Daoy (cell line): ENCODE measurements at places on chromosomes 5 and 9. TPM values are rescaled to one million over a fixed set of nuclear protein-coding genes. Genes with fewer than 3 reads are reported as not detected.

- no peak for DNase-seq
These were observed 284.5 kb downstream of the ZNF608 start for GRCh38 chr5:124461941-124462340.

- no peak for DNase-seq
These were observed 138.4 kb downstream of the DOCK8 start for GRCh38 chr9:353077-353476.

- DNase-seq, result no peak
These were observed 63.0 kb downstream of the LPAR1 start for GRCh38 chr9:110975278-110975677.

GRCh38 chr9:4026905-4027304 lies 273.0 kb downstream of the GLIS3 start:
- DNase-seq, result no peak

DNA sequence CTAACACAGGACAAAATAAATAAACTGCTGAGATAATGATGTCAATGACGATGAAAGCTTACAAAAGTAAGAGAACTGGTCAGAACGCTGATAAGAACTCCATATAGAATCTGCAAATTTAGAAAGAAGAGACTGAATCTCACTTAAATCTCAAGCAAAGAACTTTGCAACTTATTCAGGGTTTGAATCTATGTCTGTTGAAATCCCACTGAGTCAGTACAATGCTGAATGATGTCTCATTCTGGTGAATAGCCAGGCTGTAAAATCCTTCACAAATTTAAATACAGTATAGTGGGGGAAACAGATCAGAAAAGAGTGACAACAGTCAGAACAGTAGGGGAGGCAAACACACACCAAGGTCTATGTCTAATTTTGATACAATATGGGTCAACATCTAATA lies 38.9 kb upstream of the NR3C1 start:
- DNase-seq, result no peak

- no peak for DNase-seq
These were observed 202.5 kb upstream of the GAS1 start for GRCh38 chr9:87149799-87150198.

GRCh38 chr5:57181154-57181553 lies 7.3 kb downstream of the GPBP1 start:
- DNase-seq, result no peak

DNA sequence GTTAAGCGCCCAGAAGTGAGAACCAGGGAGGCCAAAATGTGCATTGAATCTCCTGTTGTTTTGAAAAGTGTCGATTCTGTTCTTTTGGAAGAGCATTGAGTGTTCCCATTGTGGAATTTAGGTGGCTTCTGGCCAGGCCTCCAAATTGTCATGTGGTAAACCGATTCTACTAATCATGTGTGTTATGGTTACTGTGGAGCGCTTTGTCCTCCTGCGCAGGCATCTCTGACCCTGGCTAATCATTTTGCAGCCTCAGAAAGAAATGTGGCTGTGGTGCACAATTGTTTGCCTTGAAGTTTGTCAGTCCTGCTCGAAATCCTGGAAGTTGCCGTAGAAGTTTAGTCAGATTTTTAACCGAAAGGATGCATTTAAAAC lies 121.3 kb downstream of the RASGRF2 start:
- no peak for DNase-seq

DNA sequence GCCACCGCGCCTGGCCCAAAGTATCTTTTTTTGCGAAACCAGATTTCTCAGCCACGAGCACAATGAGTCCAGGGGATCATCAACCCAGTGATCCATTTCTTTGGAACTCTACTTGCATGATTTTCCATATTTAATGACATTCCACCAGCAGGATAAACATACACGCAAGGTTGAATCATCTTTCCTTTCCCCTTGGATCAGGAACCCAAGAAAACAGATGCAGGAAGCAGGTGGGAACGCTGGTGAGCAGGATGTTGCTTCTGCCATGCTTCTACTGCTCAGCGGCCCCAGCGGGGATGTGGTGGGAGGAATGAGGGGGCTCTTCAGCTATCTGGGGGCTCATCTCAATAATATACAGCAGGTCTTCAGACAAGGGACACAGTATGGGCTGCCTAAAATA lies 118.2 kb downstream of the SEC61B start:
- peak; percentile 66 for DNase-seq

DNA sequence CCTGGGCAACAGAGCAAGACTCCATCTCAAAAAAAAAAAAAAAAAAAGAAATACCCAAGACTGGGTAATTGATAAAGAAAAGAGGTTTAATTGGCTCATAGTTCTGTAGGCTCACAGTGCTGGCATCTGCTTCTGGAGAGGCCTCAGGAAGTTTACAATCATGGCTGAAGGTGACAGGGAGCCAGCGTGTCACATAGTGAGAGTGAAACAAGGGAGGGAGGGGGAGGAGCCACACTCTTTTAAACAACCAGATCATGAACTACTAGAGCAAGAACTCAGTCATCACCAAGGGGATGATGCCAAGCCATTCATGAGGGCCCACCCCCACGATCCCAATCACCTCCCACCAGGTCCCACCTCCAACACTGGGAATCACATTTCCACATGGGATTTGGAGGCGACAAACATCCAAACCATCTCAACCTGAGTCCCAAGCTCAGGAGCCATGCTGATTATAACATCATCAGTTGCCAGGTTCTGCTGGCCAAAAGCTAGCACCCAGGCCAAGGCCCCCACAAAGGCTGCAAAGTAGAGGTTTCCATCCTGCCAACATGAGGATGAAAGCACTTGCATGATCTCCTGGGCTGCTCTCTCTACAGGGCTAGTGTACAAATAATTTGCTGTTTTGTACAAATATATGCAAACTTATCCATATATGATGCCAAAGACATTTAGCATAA lies 15.3 kb downstream of the DENND1A start:
- no peak for DNase-seq

GRCh38 chr5:149740866-149741459 lies 10.9 kb downstream of the PPARGC1B start:
- no peak for DNase-seq

The PCDHB12 gene
- total RNA-seq, result 2.1 and 3.6 TPM in 2 replicates

The PLPP7 gene
- total RNA-seq, result 5.4 and 7.1 TPM in 2 replicates

The ANKRD31 gene
- total RNA-seq, result 0.11 TPM in 1 of 2 replicates, not detected in the other

The PTGES gene
- total RNA-seq, result 3.9 and 4.5 TPM in 2 replicates

The MZB1 gene
- total RNA-seq, result not detected in 2 replicates

The MRPL22 gene
- total RNA-seq, result 15.6 and 34.3 TPM in 2 replicates
